ENCODE measurements at places on chromosomes 2 and 18. TPM values are rescaled to one million over a fixed set of nuclear protein-coding genes. Genes with fewer than 3 reads are reported as not detected.

DNA sequence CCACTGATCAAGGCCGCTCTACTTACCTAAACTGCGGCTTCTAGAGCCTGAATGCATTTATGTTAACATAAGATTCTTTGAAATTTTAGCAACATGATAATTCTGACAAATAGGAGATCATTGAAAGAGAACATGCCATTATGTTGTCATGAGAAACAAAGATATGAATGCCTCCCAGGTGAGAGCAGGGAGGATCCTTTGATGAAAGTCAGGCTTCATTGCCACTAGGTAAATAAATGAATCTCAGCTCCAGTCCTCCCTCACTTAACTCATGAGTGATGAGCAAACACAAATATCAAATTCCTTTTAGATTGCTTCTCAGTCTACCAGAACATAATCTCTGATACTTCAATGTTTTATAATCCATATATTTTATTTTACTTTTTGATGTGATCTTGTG is 463.2 kb upstream of the CDH7 start:
- no peaks in the 10 kb centered on the region for H3K27me3 ChIP-seq
- H3K4me1 ChIP-seq, result no peaks in the 10 kb centered on the region
- no peaks in the 10 kb centered on the region for H3K36me3 ChIP-seq
- DNase-seq, result no peak
- H3K4me3 ChIP-seq, result no peak overlapping the region

DNA sequence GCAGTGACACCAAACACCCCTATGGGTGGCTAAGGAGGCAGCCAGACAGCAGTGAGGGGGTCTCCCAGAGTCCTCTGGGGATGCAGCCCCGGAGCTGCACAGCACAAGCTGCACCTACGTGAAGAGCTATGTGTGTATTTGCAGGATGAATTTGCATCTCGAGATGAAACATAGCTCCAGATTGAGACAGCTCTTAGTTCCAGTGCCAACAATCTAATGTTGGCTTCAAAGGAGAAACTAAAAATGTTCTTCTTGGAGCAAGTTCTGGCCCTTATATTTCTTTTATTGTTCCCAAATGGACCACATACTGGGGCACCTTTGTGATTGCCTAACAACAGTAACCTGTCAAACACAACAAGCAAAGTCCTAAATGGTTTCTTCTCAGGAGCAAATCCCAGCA is 233.9 kb downstream of the SLC4A3 start:
- no peaks in the 10 kb centered on the region for H3K27me3 ChIP-seq
- H3K27ac ChIP-seq, result no peak overlapping the region
- no peak overlapping the region for H3K4me3 ChIP-seq
- DNase-seq, result no peak
- H3K36me3 ChIP-seq, result no peaks in the 10 kb centered on the region

GRCh38 chr2:113137827-113138226 is 10.4 kb downstream of the IL1RN start:
- H3K36me3 ChIP-seq, result no peaks in the 10 kb centered on the region
- H3K27me3 ChIP-seq, result no peaks in the 10 kb centered on the region
- no peak overlapping the region for H3K4me3 ChIP-seq
- no peak for DNase-seq

DNA sequence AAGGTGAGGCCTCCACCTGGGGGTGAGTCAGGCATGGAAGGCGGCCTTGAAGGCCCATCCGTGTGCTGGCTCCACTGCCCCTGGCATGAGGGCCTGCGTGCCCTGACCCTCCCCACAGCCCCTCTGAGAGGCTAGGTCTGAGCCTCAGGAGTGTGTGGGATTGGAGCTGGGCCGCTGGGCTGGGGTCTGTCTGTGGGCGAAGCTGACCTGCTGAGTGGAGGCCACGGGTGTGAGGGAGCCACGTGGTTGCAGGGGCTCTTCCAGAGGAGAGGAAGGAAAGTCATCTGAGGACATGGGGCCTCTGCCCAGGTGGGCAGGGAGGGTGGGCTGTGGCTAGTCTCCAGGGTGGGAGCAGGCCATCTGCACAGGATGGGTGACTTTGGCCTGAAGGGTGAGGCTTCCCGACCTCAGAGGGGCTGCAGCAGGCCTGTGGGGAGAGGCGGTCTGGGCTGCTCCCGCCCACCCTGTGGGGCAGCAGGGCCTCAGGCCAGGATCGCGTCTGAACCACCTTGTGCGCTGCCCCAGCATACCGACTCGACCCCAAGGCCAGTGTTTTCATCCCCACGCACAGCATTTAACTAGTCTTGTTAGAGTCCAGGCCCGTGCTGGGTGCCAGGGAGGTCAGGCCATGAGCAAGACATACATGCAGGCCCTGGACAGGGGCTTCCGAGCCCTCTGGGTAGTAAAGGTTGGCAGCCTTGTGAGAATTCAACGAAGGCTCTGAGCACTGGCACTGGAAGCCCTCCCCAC is 11.2 kb downstream of the ARHGEF4 start:
- no peaks in the 10 kb centered on the region for H3K36me3 ChIP-seq
- H3K4me1 ChIP-seq, result no peaks in the 10 kb centered on the region
- H3K27me3 ChIP-seq, result peaks cover 7% of the 10 kb centered on the region
- no peak for DNase-seq

The ITPRIPL1 gene
- total RNA-seq, result 31.4 TPM

The CCDC150 gene
- total RNA-seq, result 22.2 TPM

DNA sequence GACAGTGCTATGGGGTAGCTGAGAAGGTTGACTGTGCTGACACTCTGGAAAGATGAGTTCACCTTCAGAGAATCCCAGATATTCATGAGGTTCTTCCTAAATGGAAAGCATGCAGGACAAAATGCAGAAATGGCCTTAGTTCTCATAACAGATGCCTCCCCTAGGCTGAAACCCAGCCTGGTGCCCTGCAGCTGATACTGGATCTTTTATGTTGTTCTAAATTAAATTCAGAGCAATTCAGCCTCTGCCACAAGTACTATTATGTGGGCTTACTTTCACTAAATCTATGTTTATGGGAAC is 172.0 kb upstream of the SERPINE2 start:
- no peak overlapping the region for H3K4me3 ChIP-seq
- no peaks in the 10 kb centered on the region for H3K36me3 ChIP-seq
- H3K4me1 ChIP-seq, result no peaks in the 10 kb centered on the region
- no peak for DNase-seq
- peaks cover 6% of the 10 kb centered on the region for H3K27me3 ChIP-seq
- no peak overlapping the region for H3K27ac ChIP-seq

The CTDSP1 gene
- 79.0 TPM for total RNA-seq

GRCh38 chr2:43848214-43848613 is 9.4 kb downstream of the ABCG8 start:
- H3K27me3 ChIP-seq, result peaks cover 8% of the 10 kb centered on the region
- no peak for DNase-seq
- H3K27ac ChIP-seq, result no peak overlapping the region
- no peak overlapping the region for H3K4me3 ChIP-seq
- no peaks in the 10 kb centered on the region for H3K36me3 ChIP-seq

GRCh38 chr2:213279971-213280370 is 4.3 kb upstream of the SPAG16 start:
- H3K27me3 ChIP-seq, result no peaks in the 10 kb centered on the region
- DNase-seq, result no peak
- H3K36me3 ChIP-seq, result peaks cover 8% of the 10 kb centered on the region
- no peak overlapping the region for H3K27ac ChIP-seq
- peaks cover 12% of the 10 kb centered on the region for H3K4me1 ChIP-seq

The LRRTM1 gene
- not detected for total RNA-seq

DNA sequence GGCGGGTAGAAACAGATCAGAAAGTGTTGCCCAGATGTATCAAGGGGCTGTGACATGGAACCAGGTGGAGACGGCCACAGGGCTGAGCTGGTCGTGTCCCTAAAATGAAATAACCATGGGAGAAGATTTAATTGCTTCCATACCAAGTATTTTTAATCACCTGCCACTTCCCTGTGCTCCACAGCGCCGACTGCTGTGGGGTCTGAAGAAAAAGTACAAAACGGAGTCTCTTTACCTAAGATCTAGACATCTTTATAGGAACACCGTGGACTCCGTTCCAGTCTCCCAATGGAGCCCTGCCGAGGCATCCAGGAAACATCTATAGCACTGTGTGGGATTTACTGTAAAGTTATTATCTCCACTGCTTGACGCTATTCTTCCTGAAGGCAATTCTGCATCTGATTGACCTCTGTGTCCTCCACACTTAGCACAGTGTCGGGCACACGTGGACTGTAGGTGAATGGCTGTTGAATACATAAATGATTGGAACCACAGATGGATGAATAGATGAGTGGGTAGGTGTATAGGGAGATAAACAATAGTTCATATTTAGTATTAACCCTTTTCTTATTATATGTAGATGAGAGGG is 21.6 kb upstream of the GYPC start:
- DNase-seq, result peak; percentile 34
- H3K36me3 ChIP-seq, result no peaks in the 10 kb centered on the region
- no peaks in the 10 kb centered on the region for H3K4me1 ChIP-seq
- no peak overlapping the region for H3K4me3 ChIP-seq

Data from activated T-cell treated with anti-CD3 and anti-CD28 coated beads, Interleukin-2, amount 50 U/mL, for 72 hours (primary cell).